T-helper 22 cell (primary cell): ENCODE measurements at places on chromosomes 11 and 22.

DNA sequence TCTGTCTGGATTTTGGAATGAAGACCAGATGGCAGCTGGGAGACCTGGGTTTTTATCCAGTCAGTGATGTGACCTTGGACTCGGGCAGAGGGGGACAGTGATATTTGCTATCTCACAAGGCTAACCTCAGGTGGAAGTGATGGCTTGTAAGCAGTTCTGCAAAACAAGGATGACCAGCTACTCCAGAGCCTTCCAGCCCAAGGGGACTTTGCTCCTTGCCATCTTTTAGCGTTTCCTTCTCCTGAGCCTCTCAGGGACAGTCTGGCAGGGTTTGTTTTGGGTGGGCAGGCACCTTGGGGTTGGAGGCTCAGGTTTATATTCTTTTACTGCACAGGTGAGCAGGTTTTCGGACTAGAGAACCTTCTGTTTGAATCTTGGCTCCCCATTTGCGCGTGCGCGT is 9.5 kb upstream of the OSBP2 start:
- DNase-seq = no peak

DNA sequence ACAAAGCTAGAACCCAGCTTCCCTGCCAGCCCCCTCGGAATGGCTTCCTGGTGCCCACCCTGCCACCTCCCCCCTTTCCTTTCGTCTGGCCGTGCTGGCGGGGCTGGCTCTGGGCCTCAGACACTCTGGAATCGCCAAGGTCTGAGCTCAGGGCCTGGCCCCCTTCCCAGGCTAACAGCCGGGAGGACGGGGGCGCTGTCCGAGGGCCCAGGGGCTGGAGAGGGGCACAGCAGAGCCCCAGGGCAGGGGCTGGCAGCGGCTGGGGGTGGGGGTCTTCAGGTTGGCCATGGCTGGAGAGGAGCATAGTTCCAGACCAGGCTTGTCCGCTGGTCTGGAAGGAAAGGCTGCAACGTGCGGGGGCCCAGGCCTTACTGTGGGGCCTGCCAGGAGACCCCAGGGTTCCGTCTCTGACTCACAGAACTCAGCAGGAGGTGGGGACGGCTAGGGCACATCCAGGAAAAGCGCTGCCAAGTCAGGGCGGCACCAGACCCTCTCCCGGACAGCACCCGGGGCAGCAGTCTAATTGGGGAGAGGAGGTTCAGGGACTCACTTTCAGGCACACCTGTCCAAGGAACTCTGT is 861 bp upstream of the LTBP3 start:
- DNase-seq = no peak

DNA sequence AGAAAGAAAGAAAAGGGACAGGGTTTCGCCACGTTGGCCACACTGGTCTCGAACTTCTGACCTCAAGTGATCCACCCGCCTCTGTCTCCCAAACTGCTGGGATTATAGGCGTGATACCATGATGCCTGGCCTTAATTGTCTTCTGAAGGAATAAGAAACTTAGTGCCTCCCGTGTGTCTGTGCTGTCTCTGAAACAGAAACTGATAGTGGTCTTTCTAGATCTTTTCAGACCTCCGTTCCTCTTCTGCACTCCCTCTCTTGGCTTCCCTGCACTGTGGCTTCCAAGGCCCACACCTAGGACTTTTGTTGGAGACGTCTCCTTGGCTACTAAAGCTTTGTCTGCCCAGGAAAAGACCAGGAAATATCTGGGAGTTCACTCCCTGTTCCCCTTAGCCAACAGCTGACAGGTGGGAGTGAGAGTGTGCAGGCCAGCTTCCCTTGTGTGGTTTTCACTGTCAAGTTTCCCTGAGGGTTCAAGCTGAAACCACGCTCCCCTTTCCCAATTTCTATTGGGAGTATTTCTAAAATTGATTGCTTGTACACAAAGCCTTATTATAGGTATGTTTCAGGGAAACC is 10.1 kb upstream of the HTR3B start:
- DNase-seq = no peak

- no peak for DNase-seq
These were observed 21.7 kb downstream of the PTPN5 start for GRCh38 chr11:18769802-18770456.

DNA sequence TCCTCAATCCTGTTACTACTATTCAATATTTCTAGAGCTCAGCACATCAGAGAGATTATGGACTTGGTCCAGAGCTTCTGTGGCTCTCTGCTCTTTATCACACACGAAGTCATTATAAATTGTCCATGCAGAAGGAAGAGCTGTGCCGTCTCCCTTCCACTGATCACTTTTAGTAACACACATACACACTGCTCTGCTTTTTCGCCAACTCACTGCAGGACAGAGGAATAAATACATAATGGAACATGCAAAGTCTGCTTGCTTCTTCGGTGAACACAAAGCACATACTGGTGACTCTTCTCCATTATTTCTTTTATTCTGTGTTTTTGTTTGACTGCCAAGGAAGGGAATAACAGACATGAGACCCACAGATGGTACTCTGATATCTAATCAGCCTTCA is 1000.0 kb upstream of the TENM4 start:
- no peak for DNase-seq

DNA sequence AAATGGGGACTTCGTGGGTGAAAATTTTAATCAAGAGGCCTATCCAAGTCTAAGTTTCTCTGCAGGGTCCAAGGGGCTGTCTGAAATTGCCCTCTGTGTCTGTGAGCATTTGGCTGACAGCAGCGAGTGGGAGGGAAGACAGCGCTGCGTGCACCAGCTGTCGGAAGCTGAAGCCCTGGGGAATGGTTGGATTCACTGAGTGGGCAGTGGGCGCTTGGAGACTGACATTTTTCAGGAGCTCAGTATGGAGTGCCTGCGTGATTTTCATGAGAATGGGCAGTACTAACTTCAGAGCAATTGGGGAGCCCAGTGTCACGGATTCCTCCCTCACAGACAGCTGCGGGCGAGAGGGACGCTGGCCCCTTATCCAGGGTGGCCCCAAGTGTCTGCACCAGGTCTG is 388.8 kb upstream of the B3GAT1 start:
- no peak for DNase-seq

- no peak for DNase-seq
These were observed 895.7 kb downstream of the TBC1D22A start for GRCh38 chr22:47658182-47658581.

GRCh38 chr22:49188091-49188490 is 639.6 kb downstream of the BRD1 start:
- DNase-seq = no peak

- no peak for DNase-seq
These were observed 271.2 kb upstream of the SYN3 start for GRCh38 chr22:33329398-33329797.

DNA sequence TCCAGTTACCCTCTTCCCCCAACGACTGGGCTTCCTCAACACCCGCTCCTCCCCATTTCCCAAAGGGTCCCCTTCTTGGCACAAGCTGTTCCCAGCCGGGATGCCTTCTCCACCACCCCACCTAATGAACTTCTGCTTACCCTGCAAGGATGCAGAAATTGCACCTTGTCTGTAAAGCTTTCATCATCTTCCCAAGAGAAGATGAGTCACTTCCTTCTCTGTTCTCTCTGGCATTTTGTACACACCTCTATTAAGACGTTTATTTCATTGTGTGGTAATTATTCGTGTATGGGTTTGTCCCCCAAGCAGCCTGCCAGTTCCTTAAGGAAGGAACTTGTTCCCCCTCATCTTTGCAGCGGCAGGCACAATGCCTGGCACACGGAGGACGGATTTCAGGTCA is 351.1 kb downstream of the CADM1 start:
- no peak for DNase-seq

- DNase-seq = no peak
These were observed 42.0 kb upstream of the TENM4 start for GRCh38 chr11:79482800-79483199.

GRCh38 chr11:108787105-108787504 is 122.2 kb downstream of the DDX10 start:
- no peak for DNase-seq

DNA sequence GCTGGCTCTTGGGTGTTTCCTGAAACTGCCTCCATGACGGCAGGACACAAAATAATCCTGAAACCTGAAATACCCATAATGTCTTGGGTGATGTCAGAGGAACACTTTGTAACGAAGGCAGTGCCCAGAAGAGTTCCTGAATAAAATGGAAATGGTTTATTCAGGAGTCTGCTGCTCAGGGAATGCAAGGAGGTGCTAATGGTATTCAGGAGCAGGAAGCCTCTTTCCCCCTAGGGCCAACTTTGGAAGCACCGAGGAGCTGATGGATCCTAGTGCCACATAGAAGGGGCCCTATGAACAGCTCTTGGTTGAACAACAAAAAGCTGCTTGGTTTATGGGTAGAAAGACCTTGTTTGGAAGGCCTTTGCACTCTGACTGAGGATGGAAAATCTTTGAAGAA is 15.5 kb downstream of the TREH start:
- no peak for DNase-seq

DNA sequence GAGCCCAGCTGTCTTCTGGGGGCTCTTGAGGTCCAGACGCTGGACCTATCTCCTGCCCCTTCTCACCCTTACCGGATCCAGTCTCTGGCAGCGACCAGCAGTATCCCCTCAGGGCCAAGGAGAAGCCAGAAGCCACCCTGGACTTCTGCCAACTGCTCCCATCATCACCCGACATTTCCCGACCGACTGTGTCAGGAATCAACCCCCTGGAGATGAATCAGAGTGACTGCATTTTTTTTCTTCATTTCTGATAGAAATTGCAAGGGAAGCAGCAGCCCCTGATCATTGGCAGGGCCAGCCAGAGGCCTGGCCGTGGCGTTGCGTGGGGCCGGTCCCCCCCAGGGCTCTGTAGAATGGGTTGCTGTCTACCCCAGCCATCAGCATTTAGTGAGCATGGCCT is 5.2 kb upstream of the LIF start:
- DNase-seq = no peak

GRCh38 chr11:128694618-128695481 is 978 bp downstream of the FLI1 start:
- DNase-seq = no peak

GRCh38 chr22:40376149-40376548 is 5.8 kb downstream of the SGSM3 start:
- DNase-seq = no peak

DNA sequence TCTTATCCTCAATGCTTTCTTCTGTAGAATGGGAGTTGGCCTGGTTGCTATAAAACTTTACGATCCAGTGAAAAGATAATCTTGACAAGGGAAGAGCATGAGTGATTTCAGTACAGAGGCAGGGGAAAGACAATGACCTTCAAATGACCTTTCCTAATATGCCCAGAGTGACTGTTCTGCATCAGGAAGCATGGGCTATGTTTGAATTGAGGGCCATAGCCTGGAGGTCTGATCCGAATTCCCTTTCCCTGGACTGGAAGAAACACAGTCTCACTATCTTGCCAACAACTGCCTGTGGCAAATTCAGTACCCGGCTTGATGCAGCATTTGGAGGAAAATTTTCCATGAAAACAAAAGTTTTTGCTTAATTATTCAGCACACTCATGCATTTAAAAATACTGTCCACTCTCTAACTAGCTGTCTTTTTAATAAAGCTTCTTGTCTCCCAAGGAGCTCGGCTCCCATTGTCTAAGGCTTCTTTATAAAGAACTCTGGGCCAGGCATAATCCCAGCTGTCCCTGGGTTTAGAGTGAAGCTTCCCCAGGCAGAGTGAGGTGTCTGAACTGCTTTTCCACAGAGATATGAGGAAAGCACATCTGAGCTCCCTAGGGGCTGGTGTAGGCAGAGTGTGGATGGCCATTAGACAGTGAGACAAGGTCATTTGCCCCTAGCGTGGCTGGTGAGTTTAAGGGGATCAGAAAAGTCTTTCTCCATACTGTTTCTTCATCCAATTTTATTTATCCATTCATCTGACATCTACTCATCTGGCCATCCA is 132.7 kb upstream of the CADM1 start:
- DNase-seq = no peak

GRCh38 chr22:37777122-37777687 is 30.5 kb upstream of the GCAT start:
- no peak for DNase-seq

GRCh38 chr11:64868904-64869570 is 9.4 kb downstream of the EHD1 start:
- DNase-seq = peak; percentile 61

DNA sequence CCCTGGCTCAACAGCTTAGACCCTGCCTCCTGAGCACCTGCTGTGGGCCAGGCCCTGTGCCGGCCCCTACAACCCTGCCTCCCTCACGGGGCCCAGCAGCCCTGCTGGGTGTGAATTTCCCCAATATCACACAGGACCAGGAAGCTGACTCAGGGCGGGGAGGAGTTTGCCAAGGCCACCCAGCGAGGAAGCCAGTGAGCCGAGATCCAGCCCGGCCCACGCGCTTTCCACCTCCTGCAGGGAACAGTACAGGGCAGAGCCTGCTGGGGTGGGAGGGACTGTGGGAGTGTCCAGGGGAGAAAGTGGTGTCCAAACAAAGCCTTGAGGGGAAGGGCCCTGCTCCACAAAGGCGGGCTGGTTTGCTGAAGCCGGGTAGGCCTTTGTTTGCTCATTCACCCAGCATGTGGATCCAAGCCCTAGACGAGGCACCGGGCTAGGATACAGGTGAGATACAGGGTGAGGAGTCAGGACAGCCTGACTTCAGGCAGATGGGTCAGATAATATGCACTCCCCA is 26.8 kb downstream of the RPL3 start:
- no peak for DNase-seq

DNA sequence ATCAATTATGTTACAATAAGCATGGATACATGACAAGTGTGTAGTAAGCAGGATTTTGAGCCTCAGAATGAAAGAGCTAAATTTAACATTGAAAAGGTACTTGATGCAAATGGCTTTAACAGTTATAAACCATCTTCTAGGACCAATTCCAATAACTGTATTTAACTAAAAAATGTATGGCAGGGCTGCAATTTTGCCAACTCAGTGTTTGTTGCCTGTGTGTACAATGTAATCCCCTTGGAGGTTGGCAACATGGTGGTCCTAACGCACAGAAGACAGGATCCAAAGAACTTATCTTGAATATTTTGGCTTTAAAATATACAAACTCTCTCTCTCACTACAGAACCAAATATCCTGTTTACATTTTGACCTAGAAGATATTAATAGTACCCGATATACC is 2314.1 kb downstream of the LRRC4C start:
- DNase-seq = no peak

DNA sequence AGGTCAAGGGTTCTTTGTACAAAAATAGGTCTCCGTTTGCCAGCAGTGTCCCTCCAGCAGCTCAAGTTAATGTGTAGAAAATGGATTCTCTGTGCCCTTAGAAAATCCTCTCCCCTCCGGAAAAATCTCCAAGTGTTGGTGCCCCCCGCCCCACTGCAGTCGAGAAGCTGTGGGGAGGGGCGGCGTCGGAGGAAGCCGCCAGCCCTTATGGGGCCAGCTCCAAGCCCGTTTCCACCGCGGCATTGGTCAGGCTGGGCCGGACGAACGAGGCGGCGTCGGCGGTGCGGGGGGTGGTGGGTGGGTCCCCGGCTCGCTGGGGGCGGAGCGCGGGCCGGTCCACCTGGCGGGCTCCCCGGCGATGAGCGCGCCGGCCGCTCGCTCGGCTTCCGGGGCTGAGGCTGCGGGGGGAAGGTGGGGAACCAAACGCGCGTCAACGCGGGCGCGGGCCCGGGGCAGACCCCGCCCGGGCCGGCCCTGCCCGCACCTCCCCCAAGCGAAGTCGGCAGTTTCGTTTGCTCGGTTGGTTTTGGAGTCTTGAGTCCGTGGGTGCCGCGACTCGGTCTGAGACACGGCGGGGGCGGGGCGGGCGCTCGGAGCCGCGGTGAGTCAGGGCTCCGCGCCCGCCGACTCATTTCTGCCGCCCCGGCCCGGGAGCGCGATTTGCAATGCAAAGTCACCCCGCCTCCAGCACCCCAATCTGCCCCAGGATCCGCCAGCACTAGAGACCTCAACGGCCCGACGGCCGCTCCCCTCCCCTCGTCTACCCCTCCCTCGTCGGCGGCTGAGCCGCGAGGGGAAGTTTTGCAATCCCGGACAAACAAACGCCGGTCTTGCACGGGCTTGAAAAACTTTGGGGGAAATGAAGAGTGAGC is 1.4 kb downstream of the ASCL2 start:
- DNase-seq = no peak

- no peak for DNase-seq
These were observed 115.6 kb downstream of the CSTPP1 start for GRCh38 chr11:47052165-47052564.
